Aorta (tissue), 5 donors: ENCODE measurements at places on chromosomes 5 and 9. TPM values are rescaled to one million over a fixed set of nuclear protein-coding genes. Genes with fewer than 3 reads are reported as not detected.

The TNFSF15 gene
- polyA plus RNA-seq, result 0.38 TPM

GRCh38 chr5:104019956-104020355, 457.4 kb upstream of the NUDT12 start:
- no peak for DNase-seq

The FRMPD1 gene
- not detected for polyA plus RNA-seq

The ZNF366 gene
- not detected for polyA plus RNA-seq

The NIM1K gene
- polyA plus RNA-seq, result 0.26 TPM

DNA sequence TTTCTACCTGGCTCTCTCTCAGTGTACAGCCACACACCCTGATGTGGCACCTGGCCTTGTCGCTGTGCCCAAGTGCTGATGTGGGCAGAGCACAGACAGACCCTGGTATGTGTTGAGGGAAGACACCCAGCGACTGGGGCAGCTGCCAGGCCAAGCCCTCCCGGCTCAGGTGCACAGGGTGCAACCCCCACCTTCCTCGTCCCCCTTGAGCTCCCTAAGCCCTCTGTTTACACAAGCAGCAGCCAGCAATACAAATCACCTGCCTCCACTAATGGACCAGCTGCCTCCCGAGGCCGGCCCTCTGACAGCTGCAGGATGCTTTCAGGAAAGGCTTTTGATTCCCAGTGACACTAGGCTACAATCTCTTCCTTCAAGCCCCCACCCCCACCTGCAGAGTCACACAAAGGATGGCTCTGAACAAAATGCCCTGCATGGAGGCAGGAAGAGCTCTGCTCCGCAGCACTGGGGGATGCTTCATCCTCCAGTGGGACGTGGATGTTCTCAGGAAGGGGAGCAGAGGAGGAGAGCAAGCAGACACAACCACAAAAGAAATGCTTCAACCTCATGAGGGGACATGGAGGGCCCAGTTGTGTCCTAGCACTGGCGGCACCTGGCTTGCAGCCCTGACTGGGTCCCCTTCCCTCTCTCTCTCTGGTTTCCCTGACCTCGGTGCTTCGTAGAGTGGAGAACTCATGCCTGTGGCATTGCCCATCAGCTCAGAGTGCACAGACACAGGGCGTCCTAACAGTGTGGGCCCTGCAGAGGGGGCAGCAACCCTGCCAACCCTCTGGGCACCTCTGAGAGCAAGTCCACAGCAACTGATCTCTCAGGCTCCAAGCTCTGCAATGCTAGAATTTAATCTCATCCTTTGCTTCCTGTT, 140.8 kb downstream of the BARX1 start:
- peak; percentile 48 for DNase-seq

The LAMC3 gene
- 1.1 TPM for polyA plus RNA-seq

DNA sequence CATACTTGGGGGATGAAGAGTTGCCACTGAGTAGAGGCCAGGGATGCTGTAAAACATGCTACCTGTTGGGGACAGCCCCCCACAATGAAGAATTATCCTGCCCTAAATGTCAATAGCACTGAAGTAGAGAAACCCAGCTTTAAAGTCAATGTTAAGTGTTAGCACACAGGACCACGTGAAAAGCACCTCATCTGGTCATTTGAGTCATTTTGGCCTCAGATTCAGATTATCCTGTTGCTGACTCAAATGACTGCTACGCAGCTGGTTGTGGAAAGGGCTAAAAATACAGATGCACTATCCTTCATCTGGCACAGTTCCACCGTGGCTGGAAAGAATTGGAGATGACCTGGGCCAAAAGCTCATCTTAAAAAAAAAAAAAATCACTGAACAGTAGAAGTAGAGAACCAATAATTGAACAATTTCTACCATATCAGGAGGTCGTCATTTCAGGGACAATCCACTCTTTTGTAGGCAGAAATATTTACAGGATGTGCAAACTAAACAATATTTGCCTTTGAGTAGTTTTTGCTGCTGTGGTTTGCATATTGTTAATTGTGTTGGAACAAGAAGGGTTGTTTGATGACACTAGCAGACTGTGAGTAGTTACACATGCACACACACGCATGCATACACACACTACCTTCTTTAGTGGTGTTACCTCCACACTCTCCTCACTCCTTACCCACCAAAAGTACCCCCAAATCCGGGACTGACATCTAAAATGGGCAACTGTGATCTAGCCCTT, 195.3 kb upstream of the KLF9 start:
- DNase-seq, result peak; percentile 60

DNA sequence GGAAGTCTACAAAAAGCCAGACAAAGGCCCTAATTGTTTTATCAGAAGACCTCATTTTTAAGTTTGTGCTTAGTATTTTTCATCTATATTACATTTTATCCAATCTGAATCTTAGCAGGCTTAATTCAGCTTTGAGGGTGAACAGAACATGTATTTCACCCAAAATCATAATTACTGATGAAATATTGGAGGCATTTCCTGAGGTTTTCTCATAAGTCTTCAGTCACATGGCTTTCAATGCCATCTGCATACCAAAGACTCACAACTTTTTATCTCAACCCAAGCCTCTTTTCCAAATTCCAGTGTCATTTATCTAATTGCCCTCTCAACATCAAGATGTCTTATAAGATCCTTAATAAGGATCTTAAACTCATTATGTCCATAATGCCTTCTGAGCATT, 150.8 kb downstream of the TTC39B start:
- DNase-seq, result no peak

The ADGRD2 gene
- polyA plus RNA-seq, result not detected

The GRM6 gene
- polyA plus RNA-seq, result not detected

DNA sequence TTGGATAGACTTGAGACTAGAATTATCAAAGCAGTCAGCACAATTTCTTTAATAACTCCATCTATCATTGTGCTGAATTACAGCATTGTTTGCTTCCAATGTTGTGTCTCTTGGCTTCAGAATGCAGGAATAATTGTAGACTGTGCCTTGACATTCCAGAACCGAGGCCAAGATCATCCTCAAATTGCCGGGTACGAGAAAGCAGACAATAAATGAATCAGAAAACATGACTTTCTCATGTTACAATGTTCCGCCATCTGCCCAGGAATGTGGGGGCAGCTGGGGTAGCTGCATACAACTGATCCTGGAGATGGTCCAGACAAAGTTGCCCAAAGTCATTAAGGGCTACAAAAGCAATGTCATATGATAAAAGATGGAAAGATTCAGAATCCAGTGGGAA, 206.2 kb upstream of the SGCD start:
- no peak for DNase-seq

DNA sequence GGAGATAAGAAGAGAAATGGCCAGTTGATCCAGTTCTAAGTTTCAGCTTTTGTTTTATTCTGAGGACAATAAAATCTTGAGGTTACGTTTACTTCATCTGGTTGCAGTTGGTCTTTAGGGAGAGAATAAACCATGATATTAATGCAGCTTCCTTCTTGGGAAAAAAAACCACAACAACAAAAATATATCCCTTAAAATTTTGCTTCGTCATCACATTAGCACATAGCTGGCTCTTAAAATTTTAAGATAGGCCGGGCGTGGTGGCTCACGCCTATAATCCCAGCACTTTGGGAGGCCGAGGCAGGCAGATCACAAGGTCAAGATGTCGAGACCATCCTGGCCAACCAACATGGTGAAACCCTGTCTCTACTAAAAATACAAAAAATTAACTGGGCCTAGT, 86.4 kb downstream of the EQTN start:
- no peak for DNase-seq

GRCh38 chr9:86500667-86501435, 146.6 kb upstream of the TUT7 start:
- no peak for DNase-seq

The FBP1 gene
- 87.4 TPM for polyA plus RNA-seq

- DNase-seq, result no peak
Observed at GRCh38 chr5:172533399-172534228, 79.3 kb upstream of the SH3PXD2B start.
